MV-4-11 (cell line): ENCODE measurements at places on chromosomes 11 and 22.

DNA sequence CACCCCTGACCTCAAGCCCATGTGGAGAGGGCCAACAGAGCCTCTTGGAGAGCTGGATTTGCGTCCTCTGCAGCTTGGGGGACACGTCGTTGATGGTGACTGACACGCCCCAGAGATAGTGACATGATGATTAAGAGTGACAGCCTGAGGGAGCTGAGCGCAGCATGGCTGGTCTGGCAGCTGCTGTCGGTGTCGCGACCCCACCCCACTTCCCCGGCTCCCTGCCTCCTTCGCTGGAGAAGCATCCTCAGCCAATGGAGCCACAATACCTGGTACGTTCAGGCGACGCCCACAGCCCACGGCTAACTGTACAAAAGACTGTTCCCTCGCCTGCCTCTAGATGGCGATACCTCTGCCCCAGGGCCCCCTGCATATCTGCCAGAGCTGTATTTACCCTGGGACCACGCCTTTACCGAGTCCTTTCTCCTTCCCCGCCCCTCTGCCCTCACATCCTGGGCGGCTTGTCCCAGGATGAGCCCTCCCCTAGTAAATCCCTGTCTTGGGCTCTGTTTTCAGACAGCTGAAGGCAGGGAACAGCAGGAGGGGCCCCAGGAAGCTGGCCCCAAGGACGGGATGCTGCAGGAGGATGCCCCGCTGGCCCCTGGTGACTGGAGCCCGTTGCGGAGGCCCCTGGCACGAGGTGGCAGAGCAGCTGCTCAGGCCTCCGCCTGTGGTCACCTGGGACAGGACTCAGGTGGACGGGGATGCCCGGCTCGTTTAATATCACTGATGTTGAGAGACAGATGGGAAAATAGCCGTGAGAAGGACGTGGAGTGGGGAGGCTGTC lies 90.6 kb downstream of the RPS6KA4 start:
- peak; percentile 72 for DNase-seq

GRCh38 chr11:23425381-23425780 lies 565.1 kb upstream of the CCDC179 start:
- no peak for DNase-seq

DNA sequence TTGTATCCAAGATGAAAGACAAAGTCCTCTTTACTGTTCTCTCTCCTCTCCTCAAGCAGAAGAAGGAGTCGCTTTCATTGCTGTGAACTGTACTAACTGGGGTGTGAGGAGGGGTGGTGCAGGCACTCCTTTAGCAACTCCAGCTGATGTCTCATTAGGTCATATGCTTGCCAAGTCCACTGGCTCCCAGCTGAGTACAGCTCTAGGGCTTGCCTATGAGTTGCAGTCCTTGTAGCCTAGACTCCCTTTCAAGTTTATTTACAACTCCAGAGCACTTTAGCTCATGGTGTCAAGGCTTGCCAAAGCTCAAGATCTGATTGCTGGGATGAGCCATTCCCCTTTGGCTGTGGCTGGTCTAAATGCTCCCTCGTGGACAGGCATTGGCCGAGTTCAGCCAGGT lies 55.1 kb upstream of the PDGFD start:
- DNase-seq: no peak

DNA sequence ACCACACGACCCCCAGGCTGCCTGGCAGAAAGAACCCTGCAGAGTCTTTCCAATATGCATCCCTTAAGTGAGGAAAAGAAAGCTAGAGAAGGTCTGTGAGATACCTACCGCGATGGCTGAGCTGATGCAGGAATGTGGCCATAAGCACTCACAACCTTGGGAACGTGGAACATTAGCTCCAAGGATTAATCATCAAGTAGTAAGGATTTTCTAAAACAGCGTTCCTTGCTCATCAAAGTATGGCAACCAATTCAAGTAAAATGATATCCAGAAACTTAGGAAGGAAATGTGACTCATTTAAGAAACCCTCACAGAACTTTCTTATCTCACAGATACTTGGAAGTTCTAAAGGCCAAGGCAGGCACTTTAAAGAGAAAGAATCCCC lies 12.8 kb downstream of the PACSIN2 start:
- no peak for DNase-seq

- DNase-seq: no peak
Observed at GRCh38 chr11:113494021-113494420, 18.8 kb upstream of the DRD2 start.

DNA sequence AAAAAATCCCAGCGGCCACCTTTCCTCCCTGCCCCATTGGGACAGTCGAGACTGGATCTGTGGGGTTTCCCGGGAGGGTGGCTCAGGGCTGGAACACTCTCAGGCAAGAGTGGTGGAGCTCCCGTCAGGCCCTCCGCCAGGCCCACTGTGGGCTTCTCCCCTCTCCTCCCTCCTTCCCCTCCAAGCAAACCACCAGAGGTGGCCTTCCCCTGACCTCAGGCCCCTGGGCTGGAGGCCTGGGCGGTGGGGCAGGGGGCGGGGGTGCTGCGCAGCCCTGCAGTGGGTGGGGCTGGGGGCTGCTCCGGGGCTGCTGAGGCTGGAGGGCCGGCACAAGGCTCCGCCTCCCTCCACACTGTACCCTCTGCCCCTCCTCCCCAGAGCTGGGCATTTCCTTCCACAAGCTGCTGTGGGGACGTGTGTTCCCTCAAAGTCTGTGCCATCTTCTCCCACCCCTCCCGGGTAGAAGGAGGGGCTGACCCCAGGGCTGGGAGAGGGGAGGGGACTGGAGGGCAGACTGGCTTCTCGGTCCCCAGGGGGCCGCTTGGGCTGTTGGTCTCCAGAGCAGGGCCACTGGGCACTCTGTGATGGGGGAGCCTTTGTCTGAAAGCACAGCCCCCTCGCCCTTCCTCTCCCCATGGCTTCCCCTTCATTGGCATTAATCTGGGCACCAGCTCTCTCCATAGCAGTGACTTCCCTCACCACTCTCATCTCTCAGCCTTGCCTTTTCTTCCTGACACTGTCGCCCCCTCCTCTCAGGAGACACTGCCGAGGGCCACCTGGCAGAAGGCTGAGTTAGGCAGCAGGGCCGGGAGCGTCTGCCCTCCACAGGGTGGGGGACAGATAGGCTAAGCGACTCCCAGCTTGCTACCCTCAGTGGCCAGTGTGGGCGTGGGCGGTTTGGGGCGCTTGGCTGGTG lies 7.1 kb downstream of the RCOR2 start:
- DNase-seq: no peak
